ENCODE measurements at places on chromosomes 3 and 15. TPM values are rescaled to one million over a fixed set of nuclear protein-coding genes. Genes with fewer than 3 reads are reported as not detected.

The ADGRG7 gene
- total RNA-seq, result not detected

The MASP1 gene
- 198 TPM for total RNA-seq

The CDHR4 gene
- total RNA-seq, result not detected

The CDC25A gene
- total RNA-seq, result 9.9 TPM

DNA sequence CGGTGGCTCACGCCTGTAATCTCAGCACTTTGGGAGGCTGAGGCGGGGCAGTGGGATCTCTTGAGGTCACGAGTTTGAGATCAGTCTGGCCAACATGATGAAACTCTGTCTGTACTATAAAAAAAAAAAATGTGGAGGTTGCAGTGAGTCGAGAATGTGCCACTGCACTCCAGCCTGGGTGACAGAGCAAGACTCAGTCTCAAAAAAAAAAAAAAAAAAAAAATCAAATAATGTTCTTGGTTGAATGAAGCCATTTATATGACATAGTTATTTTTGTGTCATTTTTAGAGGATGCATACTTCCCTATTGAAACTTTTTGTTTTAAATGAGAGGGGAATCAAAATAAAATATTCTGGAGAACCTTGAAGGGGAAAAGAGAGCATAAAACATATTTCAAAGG lies 3.1 kb downstream of the HMCES start:
- DNase-seq, result no peak

DNA sequence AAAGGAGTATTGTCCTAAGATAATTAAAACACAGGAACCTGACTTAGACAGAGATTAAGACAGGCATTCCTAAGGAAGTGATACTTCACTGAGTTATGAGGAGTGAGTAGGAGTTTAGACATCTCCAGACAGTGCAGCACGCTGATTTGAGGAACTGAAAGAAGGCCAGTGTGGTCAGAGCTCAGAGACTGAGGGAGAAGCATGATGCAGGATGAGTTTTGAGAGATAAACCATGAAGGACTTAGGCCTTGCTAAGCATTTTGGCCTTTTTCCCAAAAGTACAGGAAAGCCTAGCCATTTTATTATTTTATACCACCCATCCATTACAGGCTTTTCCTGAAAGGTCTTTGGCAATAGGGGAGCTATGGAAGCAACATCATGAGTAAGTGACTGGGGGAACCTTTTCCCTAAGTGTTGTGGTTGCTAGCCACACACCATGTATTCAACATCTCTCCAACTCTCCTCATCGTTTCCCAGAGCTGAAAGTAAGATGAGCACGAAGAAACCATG lies 375.6 kb upstream of the TPRG1 start:
- DNase-seq, result peak; percentile 90

DNA sequence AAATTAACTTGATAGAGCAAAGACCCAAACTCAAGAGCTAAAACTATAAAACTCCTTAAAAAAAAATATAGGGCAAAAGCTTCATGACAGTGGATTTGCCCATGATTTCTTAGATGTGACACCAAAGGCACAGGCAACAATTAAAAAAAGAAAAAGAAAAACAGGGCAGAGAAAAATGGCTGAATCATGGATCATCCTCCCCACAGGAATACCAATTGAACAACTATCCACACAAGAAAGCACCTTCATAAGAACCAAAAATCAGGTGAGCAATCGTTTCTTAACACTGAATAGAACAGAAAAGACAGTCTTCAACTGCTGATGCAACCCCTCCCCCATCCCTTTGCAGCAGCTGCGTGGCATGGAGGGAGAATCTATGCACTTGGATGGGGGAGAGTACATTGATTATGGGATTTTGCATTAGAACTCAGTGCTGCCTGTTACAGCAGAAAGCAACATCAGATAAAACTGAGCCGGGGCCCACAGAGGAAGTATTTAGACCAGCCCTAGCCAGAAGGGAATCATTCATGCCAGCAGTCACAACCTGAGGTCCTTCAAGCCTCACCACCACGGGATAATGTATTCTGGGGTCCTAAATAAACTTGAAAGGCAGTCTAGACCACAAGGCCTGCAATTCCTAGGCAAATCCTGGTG lies 15.7 kb downstream of the C3orf33 start:
- no peak for DNase-seq

DNA sequence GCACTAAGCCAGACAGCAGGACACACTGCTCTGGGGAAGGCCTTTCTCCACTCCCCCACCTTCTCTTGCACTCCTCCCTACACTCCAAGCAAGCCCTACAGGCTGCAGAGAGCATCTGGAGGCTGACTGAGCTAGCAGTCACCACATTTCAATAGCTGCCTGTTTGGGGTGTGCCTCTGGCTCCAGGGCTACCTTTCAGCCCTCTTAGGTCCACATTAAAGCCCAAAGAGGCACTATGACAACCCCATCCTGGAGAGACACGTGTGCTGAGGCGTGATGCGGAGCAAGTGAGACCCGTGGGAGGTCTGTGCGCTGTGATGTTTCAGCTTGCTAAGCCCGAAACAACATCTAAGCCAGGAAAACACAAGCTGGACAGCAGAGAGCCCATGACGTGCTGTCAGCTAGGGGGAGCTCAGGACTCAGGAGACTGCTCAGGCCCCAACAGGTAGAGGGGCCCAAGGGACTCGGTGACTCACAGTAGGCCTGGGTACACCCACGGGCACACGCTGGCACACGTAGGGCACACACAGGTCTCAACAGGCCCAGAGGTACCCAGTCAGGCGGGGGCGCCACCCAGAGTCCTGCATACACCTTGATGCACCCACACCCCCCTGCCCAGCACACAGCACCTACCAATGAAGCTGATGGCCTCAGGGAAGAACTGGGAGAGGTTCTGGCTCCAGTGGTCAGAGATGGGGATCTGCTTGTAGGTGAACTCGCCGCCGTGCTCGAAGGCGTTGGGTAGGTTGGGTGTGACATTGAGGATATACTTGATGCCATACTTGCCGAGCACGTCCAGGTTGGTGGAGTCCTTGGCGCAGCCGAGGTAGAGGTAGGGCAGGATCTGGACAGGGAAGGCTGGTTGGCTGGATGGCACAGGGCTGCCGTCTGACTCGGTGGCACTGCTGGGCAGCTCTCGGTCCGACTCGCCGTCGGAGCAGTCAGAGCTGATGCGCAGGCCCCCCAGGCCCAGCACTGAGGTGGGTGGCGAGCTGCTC lies 2.8 kb downstream of the DUSP7 start:
- DNase-seq, result peak; percentile 58

DNA sequence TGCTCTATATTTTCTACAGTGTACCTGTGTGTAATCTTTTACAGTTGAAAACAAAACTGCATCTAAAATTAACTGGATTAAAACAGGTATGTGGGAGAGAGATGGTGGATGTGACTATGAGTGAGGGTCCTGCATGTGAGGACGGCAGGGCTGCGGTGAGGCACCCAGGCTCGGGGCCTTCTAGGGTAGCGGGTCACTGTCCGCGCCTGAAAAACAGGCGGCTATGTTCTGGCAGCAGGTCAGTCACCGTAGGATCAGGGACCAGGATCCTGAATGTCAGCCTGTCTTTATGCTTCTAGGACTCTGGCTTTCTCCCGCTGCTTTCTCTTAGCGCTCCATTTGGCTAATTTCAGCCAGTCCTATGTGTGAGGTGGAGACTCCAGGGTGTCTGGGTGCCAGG lies 12.6 kb downstream of the TMEM40 start:
- no peak for DNase-seq

DNA sequence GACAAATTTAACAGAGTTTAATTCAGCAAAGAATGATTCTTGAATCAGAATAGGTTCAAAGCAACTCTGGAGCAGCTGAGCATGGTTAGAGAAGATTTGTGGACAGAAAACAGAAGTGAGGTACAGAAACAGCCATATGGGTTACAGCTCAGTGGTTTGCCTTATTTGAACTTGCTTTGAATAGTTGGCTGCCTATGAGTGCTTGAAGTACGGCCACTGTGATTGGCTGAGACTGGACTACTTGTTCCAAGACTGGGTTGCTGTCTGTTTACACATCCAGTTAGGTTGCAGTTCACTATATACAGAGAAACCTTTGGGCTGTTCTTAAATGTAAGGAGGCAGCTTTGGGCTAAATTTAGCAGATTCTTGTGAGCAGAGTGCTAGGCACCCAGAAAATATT lies 79.4 kb upstream of the CADPS start:
- DNase-seq, result no peak

- no peak for DNase-seq
Measured at GRCh38 chr3:136620436-136620835, 131.7 kb downstream of the STAG1 start.
